Smooth muscle cell of bladder (primary cell): ENCODE measurements at places on chromosomes 5 and 9. TPM values are rescaled to one million over a fixed set of nuclear protein-coding genes. Genes with fewer than 3 reads are reported as not detected.

Gene SPINK4
- 0.74 and 2.6 TPM in 2 replicates for total RNA-seq

Gene GARIN3
- total RNA-seq = not detected in 2 replicates

Gene C5orf63
- total RNA-seq = 1.3 and 3.7 TPM in 2 replicates

Gene PRRX2
- 18.5 and 23.2 TPM in 2 replicates for total RNA-seq

Gene IL3
- not detected in 2 replicates for total RNA-seq

Gene N4BP3
- total RNA-seq = 0.71 and 0.83 TPM in 2 replicates

Gene DIMT1
- total RNA-seq = 18.1 and 22.9 TPM in 2 replicates

Gene C9orf50
- 0.14 and 0.18 TPM in 2 replicates for total RNA-seq

Gene RAPGEF1
- 11.2 and 14.5 TPM in 2 replicates for total RNA-seq

Gene DRD1
- total RNA-seq = under 0.01 and 0.14 TPM in 2 replicates

Gene SURF6
- 7.4 and 11.6 TPM in 2 replicates for total RNA-seq

Gene LTC4S
- 0.65 TPM in 1 of 2 replicates, not detected in the other for total RNA-seq

Gene GKAP1
- total RNA-seq = 1.2 and 1.3 TPM in 2 replicates

Gene MARCHF3
- 48.4 and 73.0 TPM in 2 replicates for total RNA-seq

Gene SPINK7
- not detected in 2 replicates for total RNA-seq

Gene PFN3
- total RNA-seq = not detected in 2 replicates

Gene ESM1
- total RNA-seq = 0.57 and 3.3 TPM in 2 replicates

Gene ALAD
- total RNA-seq = 23.3 and 24.8 TPM in 2 replicates

Gene EDIL3
- total RNA-seq = 12.4 and 18.2 TPM in 2 replicates

Gene C9orf153
- total RNA-seq = 0.18 and 0.43 TPM in 2 replicates

Gene HMCN2
- under 0.01 TPM in 2 replicates for total RNA-seq

Gene EGR1
- 0.85 and 1.9 TPM in 2 replicates for total RNA-seq

Gene KIAA0825
- 3.0 and 3.1 TPM in 2 replicates for total RNA-seq

Gene STXBP1
- total RNA-seq = 15.2 and 20.8 TPM in 2 replicates

Gene GPX3
- total RNA-seq = 20.1 and 35.2 TPM in 2 replicates

Gene SPINK13
- total RNA-seq = 2.4 and 4.5 TPM in 2 replicates

Gene C5orf46
- 0.46 TPM in 1 of 2 replicates, not detected in the other for total RNA-seq

Gene SPINK1
- not detected in 2 replicates for total RNA-seq

Gene CARD6
- 7.0 and 9.6 TPM in 2 replicates for total RNA-seq

Gene DCAF12
- 7.8 and 9.3 TPM in 2 replicates for total RNA-seq

Gene GCNT1
- 10.7 and 30.0 TPM in 2 replicates for total RNA-seq

Gene ZNF454
- total RNA-seq = 1.5 and 2.1 TPM in 2 replicates

Gene OTP
- not detected in 2 replicates for total RNA-seq

Gene PPWD1
- total RNA-seq = 31.4 and 40.9 TPM in 2 replicates

Gene DPYSL3
- total RNA-seq = 106 and 119 TPM in 2 replicates
